ENCODE measurements at places on chromosomes 12 and 14.
A peak's percentile ranks its signal among the peaks of the same experiment; 100 is the strongest.

DNA sequence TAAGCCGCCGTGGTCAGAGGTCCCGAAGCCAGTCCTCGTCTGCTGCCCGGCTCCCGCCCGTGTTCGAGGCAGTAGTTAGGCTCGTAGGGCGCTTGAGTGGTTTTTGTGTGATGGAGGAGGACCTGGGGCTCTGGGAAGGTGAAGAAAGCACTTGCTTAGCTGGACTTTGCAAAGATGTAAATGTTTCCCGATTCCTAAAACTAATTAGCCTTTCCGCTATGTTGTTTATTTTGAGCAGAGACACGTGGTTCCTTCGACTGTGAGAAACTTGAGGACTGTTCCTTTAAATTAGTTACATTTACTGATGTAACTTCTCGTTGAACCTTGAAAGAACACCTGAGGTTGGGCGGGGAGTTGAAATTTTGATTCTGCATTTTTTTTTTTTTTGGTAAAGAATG is 33.9 kb downstream of the MIA2 start:
- DNase-seq = no peak

DNA sequence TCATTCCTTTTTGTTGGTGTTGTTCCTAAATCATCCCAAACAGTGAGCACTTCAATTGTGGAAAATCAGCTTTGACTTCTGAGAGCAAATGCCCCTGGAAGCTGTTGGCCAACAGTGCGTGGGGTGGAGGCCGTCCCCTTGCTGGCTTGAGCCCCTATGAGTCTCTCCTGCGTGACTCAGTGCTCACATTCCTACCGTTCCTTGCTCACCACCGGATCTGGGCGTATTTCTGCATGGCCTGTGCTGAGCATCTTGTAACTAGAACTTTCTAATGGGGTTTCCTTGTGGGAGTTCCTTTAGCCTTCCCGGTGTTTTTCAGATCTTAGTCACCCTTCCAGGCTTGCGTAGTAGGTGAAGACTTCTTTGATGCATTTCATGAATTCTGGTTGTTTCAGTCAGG is 14.7 kb downstream of the SERPINA1 start:
- no peak for DNase-seq

DNA sequence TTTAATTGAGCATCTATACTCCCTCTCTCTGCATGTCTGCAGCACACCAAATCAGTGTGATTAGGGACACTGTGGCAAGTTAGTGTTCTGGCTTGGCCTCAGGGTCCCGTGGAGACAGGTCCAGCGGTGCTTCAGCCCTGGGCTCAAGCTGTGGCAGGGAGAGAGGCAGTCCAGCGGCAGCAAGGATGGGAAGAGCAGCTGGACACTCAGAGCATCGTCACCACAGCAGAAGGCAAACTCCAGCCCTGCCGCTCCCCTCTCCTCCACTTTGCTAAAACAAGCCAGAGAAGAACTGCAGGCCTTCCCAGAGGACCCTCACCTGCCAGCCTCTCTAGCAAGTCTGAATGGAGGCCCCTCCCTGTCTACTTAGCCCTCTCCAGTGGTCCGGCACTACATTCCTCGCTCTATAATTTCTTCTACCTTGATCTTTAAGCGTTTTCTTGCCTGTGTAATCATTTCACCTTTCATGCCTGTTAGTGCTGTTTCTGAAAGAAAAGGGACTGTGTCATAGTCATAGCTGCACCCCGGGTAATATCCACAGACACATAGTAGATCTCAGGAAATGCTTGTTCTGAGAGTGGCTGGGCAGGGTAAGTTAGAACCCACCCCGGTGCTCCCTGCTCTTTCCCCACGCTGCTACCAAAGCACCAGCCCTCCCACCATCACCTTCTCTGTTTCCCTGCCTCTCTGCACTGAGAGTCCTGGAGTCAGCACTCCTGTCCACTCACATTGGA is 22.1 kb downstream of the ZFP36L1 start:
- DNase-seq = no peak

DNA sequence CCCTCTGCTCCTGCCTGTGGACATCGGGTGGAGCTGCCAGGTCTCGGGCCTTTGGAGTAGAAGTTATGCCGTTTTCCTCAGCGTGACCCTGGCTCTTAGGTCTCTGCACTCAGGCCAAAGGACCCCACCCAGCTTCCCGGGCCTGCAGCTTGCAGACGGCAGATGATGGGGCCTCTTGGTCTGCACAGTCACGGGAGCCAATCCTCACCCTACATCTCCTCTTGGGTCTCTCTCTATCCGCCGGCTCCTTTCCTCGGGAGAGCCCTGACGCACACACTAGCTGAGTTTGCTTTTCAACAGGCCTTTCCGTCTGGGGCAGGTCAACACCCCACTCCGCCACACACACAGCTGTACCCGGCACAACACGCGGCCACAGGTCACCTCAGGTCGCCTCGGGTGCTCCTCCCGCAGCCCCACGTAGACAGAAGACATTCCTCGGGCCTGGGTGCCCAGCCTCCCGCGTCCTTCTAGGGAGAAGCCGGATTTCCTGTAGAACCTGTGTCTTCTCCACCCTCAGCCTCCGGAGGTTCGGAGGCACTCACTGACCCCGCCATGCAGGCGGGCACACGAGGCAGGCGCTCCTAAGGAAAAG is 9.9 kb downstream of the GALNT9 start:
- no peak for DNase-seq

GRCh38 chr14:76946753-76947077 is 81.8 kb downstream of the IRF2BPL start:
- no peak for DNase-seq

DNA sequence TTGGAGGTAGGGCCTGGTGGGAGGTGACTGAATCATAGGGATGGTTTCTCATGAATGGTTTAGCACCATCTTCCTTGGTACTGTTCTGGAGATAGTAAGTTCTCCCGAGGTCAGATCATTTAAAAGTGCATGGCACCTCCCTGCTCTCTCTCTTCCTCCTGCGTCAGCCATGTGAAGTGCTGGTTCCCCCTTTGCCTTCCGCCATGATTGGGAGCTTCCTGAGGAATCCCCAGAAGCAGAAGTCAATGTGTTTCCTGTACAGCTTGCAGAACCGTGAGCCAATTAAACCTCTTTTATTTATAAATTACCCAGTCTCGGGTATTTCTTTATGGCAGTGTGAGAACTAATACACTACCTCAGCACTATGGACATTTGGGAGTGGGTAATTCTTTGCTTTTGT is 4.8 kb upstream of the LGMN start:
- DNase-seq = no peak

GRCh38 chr12:31620311-31620710 is 29.4 kb upstream of the DENND5B start:
- no peak for DNase-seq

DNA sequence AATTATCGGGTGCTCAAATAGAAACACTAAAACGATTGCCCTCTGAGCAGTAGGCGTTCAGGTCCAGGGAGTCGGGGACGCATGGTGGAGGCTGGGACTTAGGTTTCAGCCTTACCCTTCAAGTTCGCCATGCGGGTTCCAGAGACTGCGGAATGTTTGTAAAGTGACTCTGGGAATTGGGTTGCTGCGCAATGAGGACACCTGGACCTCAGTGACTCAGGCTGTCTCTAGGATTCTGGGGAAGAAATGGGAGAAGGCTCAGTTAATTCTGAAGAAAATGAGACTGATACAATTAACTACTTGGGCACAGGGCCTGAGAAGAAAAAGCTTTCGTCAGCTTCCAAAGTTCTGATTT is 1.1 kb downstream of the LGALS3 start:
- no peak for DNase-seq

GRCh38 chr14:62889364-62889763 is 155.9 kb downstream of the KCNH5 start:
- DNase-seq = no peak

GRCh38 chr14:65470404-65470880 is 57.9 kb downstream of the FUT8 start:
- DNase-seq = no peak

DNA sequence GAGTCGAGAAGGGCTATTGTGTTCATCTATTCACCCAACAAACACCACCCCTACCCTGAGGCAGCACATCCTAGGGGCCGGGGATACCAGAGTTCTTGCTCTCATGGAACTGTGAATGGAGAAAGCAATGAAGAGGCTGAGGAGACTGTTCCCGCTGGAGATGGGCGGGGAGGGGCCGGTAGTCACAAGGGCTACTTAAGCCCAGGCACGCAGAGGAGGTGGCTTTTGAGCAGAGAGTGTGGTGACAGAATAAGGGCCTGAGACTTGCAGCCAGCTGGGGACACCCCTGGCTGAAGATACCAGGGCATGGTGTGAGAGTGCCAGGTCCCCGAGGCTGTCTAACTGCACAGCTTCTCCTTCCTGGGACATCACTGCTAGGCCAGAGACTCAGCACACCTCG is 114.1 kb upstream of the EVL start:
- no peak for DNase-seq

DNA sequence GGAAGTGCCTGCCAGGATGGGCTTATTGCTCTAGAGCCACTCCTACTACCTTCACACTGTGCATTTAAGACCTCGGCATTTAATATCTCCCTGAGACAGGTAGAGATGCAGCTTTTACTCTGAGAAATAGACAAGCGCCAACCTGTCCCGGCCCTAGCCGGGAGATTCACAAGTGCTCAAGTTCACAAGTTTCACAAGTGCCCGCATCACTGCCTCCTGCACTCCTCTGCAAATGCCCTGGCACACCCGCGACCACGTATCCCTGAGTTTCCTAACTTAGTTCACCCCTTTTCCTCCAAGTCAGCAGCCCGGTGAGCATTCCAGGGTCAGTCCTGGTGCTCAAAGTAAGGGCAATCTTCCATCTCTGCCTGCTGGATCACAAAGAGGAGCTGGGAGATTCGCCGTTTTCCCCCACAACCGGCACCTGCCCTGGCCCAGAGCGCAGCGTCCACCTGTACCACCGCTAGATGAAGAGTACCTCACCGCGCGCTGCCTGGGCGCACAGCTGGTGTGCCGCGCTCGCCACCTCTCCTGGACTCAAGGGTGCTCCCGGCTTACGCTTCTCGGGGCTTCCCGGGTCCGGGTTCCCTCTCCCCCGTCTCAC is 5.0 kb upstream of the SLC38A4 start:
- no peak for DNase-seq

GRCh38 chr14:64811676-64812075 is 68.0 kb downstream of the SPTB start:
- no peak for DNase-seq

DNA sequence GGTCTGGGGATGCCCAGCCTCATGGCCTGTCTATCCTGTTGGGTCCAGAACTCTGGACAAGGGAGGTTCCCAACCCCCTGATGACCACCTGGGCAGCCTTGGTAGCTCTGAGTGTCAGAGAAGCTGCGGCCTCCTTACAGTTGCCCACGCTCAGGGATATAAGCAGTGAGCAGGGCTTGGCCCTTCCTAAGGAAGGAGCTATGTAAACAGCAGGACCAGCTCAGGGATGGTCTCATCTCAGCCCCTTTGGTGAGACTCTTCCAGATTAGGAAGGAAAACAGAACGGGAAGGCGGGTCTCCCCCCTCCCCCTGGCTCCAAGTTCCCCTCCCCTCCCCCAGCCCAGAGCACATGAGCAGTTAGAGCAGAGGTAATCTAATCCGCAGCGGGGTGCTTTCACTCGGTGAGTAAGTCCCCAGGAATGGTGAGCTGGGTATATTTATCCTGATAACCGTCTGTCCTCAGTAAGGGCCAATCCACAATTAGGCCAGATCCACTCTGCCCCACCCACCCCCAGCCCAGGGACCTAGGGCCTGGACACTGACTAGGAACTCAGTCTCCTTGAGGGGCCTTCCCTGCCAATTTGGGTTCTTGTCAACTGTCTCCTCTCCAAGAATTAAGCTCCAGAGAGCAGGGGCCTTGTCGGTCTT is 29.5 kb upstream of the RPLP0 start:
- no peak for DNase-seq

GRCh38 chr12:3453206-3453989 is 37.6 kb upstream of the PRMT8 start:
- no peak for DNase-seq

DNA sequence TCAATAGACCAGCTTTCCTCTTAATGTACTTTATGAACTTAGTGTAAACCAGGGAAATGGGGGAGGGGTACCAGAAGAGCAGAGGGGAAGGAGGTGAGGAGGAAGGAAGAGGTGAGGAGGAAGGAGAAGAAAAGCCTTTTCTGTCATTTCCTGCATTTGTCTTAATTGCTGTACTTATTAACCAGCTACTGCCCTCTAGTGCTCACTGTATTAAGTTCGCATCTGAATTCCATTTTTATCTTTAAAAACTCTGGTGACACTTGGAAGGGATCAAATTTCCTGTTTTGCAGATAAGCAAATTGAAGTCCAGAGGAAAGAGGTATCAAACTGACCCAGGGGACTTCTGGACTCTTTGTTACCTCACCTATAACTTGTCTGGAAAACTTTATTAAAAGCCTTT is 22.2 kb downstream of the MANSC1 start:
- DNase-seq = peak; percentile 31

GRCh38 chr12:107514887-107515445 is 170.6 kb upstream of the PWP1 start:
- no peak for DNase-seq

DNA sequence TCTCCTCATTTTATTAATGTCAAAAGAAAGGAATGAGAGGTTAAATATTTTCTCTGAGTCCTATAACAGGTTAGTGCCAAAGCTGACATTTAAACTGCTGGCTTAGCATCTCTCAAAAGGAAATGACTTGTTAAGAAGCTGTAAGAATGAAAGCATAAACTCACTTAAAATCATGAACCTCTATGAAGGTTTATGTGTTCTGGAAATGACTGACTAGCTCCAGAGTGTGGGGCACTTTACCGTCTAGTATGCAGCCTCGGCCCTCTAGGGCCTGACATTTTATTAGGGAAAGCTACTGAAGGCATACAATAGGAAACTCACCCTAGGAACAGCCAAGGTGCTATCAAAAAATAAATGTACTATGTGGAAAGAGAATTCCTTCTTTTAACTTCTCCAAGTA is 35.1 kb downstream of the SPX start:
- no peak for DNase-seq

DNA sequence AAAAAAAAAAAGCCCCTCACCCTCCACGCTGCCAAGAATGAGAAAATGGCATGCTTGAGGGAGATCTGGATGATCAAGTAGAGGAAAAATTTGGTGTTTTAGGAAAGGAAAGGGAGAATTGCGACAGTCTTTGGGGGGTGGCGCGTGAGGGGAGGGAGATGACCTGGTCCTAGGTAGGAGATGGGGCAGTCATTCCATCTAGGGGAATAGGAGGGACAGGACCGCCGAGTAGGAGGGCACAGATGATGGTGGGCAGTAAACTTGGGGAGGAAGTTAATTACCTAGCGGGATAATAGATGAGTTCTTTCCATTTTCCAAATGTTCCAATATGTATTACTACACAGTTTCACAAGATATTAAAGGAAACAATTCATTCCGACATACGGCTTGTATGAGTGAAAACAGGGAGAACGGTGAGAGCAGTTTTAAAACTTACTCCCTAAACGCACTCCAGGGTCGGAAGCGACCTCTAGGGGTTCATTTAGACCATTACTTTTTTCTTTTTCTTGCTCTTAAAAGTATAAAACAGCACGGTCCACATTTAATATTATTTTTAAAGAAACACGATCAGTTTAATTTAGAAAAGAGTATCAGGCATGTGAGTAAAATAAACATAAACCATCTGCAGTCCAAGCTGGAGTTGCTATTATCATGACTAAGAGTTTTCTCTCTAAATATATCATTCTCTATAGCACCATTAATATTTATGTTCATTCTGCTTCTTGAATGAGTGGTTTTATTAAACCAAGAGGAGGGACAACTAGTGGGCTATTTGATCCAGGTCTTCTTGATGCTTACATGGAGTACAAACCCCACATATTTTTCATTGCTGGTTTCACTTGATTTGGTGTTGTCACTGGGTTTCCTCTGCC is 3.0 kb upstream of the FNTB start:
- DNase-seq = no peak

GRCh38 chr14:94884616-94885230 is 114.8 kb upstream of the GSC start:
- no peak for DNase-seq

Data from GM12891 (cell line).